ENCODE measurements at places on chromosomes 1 and 21.

GRCh38 chr1:198793714-198794113 lies 154.9 kb downstream of the PTPRC start:
- DNase-seq: no peak

- DNase-seq: no peak
Observed at GRCh38 chr21:41961753-41962152, 7.9 kb upstream of the C2CD2 start.

- no peak for DNase-seq
Observed at GRCh38 chr1:227257964-227258363, 60.3 kb downstream of the CDC42BPA start.

GRCh38 chr1:1219341-1219740 lies 5.4 kb upstream of the TNFRSF4 start:
- DNase-seq: no peak

- no peak for DNase-seq
Observed at GRCh38 chr1:57321776-57322175, 102.1 kb downstream of the DAB1 start.

DNA sequence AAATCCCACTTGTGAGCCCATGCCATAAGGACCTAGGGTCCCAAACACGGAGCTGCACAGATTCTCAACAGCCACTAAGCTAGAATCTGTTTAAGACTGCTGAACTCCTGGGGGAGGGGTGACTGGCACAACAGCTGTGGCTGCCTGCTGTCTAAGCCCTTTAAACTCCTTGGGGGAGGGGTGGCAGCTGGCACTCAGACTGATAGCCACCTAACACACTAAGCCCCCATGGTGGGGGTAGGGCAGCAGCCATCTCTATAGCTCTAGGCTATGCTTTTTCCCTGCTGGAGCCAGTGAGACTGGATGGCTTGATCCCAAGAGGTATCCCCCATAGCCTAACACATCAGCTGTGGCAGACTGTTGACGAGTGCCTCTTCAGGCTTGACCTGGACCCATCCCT lies 73.3 kb upstream of the FMO3 start:
- DNase-seq: no peak

- no peak for DNase-seq
Observed at GRCh38 chr1:211910113-211910884, 79.7 kb upstream of the LPGAT1 start.

DNA sequence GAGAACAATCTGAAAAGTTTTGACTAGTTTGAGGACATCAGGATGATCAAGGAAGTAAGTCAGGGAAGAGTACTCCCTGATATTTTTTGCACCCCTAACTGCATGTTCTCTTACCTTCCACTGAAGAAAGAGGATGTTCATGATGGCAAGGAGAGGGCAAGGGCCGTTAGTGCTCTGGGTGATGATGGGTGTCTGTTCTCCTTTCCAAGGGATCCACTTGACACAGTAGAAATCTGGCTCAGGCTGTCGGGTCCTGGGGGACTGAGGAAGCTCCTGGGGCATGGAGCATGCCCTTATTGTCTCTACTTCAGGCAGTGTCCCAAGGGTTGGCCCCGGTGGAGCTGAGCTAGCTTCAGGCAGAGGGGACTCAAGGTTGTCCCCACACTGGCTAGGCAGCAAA lies 4.7 kb downstream of the MINDY1 start:
- no peak for DNase-seq

- DNase-seq: no peak
Observed at GRCh38 chr1:3211582-3212375, 142.8 kb downstream of the PRDM16 start.

DNA sequence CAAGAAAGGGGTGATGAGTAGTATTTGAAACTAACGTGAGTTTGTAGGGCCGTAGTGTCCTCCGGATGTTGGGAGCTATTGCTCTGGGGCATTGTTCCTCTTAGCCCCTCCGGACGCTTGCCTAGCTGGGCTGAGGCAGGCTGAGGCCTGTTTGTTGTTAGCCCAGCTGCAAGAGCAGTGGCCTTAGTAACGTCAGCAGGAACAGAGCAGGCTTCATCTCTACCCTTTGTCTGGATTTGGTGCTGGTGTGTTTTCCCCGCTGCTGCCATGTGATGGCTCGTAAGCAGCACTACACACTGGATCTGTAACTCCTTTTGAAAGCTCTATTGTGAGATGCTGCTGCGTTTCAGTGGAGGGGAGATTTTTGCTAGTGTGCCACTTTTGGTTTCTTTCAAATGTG lies 57.6 kb downstream of the DNM3 start:
- peak; percentile 46 for DNase-seq
